ENCODE measurements at places on chromosomes 2 and 18.

DNA sequence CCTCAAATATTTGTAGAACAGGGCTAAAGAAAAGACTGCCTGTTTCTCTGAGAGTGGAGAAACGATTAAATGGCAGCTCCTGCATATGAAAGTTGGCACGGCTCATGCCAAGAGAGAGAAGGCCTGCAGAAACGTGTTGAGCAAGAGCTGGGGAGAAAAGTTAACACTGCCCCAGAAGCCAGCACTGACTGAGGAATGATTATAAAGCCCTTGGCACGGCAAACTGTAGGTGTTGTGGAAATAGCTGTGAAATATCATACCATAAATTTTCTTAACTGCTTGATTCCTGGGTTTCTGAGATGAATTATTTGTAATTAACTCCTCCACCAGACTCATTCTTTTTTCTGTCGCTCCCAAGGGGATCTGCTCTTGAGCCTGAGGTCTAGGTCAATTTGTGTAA, 4.3 kb downstream of the FRZB start:
- DNase-seq, result no peak

DNA sequence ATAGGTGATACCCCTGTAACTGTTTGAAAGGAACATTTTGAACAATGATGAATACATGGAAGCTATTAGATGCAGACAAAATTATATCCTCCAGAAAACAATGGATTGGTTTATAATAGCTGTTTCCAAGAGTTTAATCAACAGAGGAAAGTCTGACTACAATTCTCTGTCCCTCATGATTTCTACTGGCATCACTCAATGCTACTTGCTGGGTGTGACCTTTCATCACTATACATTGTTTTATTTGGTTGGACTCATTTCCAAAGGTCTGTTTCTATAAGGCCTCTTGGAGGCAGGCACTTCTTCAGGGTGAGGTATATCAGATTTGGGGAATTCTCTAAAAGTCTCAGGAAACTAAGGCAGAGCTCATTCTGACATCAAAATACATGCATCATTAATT, 636.1 kb upstream of the SLC8A1 start:
- DNase-seq, result no peak

- no peak for DNase-seq
Measured at GRCh38 chr2:8923183-8923582, 80.3 kb downstream of the MBOAT2 start.

DNA sequence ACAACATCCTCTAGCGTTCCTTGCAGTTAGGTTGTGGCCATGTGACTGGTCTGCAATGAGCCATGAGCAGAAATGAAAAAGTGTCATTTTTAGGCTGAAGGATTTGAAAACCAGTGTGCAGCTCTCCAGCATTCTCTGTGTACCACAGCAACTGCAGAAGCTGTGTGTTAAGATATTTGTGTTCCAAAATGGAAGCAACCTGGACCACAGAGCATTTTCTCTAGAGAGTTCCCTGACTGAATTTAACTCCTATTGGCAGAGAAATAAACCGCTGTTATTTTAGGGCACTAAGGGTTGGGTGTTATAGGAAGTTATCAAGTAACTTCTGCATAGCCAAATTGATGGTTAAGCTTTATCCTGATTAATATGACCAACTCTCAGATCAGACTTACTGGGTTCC, 257.2 kb upstream of the THUMPD2 start:
- no peak for DNase-seq

DNA sequence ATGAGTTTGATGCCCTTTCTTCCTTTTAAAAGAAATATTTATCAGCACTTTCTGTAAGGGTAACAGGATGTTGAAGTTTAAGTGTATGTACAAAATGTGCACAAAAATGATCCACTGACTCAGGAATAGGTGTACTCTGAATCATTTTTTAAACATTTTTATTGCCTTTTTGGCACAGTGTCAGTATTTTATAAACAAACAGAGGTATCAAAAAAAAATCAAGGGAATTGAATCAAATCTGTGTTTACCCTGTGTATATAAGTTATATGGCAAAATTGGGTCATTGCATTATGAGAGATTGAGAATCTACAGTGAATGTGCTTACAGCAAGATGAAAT, 513.9 kb upstream of the NETO1 start:
- DNase-seq, result no peak

- DNase-seq, result no peak
Measured at GRCh38 chr2:85255456-85255812, 72.4 kb downstream of the TGOLN2 start.

DNA sequence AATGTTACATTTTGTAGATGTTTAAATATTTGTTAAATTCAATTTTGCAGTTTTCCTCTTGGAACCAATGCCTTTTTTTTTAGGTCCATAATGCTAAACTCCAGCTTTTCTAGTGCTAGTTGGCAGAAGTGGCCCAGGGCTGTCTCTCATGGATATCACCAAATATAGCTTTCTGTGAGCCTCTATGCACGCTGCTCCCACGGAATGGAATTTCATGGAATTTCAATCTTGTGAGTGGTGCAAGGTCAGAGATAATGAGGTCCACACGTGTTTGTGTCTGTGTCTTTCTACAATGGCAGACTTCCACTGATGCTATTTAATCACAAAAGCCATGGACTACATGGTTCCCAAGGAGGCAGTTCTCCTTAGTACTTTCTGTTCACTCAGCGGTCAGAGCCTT, 191.5 kb upstream of the PARD3B start:
- no peak for DNase-seq

- DNase-seq, result no peak
Measured at GRCh38 chr18:57906852-57907251, 103.7 kb upstream of the ATP8B1 start.

GRCh38 chr2:171547720-171548119, 25.4 kb downstream of the CYBRD1 start:
- DNase-seq, result no peak

GRCh38 chr2:219688560-219689445, 61.4 kb downstream of the SLC4A3 start:
- no peak for DNase-seq

DNA sequence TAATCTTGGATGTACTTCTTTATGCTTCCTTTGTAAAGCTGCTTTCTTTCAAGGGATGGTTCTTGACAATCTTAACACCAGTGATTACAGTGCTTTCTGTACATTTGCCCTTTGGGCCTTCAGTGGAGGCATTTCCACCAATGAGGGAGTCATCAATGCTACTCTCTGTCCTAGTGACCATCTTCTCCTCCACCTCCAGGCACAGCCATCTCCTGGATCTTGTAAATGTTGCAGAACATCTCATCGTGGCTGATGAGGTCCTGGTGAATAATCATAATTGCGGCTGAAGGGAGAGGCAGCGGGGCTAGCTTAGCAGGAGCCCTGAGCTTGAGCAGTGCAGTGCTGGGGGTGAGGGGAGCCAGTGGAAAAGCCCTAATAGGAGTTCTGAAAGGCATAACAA, 32.5 kb downstream of the IDH1 start:
- no peak for DNase-seq

DNA sequence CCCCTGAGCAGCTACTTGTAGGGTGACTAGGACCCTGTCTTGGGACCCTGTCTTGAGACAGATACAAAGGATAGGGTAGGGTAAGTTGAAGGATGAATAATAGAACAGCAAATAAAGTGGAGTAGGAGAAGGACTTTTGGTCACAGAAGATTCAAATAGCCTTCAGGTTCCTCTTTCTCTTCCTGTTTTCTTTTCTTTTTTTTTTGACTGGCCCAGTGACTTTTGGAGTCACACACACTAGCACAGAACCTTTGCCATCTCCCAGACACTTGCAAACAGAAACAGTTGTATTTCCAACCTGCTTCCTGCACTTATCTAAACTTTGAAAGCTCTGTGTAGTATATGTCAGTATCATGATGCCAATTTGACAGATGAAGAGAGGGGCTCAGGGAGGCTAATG, 108.2 kb downstream of the TDRD15 start:
- DNase-seq, result no peak

DNA sequence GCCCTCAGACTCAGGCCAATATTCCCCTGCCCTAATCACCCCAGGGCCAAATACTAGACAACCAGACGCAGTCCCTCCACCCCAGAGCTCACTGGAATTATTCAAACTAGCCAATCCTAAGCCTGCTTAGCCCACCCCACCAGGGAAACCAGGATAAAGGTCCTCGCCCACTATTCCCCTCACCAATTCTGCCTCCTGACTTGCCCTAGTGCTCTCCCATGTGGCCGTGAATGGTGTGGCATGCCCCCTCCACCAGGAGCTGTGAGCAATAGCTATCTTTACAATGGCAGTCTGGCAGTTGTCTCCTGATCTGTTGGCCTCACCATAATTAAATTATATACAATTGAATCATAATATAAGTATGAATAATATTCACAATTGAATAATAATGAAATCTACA, 42.3 kb downstream of the FAM124B start:
- DNase-seq, result peak; percentile 6

- no peak for DNase-seq
Measured at GRCh38 chr2:128970332-128971116, 651.9 kb upstream of the HS6ST1 start.

DNA sequence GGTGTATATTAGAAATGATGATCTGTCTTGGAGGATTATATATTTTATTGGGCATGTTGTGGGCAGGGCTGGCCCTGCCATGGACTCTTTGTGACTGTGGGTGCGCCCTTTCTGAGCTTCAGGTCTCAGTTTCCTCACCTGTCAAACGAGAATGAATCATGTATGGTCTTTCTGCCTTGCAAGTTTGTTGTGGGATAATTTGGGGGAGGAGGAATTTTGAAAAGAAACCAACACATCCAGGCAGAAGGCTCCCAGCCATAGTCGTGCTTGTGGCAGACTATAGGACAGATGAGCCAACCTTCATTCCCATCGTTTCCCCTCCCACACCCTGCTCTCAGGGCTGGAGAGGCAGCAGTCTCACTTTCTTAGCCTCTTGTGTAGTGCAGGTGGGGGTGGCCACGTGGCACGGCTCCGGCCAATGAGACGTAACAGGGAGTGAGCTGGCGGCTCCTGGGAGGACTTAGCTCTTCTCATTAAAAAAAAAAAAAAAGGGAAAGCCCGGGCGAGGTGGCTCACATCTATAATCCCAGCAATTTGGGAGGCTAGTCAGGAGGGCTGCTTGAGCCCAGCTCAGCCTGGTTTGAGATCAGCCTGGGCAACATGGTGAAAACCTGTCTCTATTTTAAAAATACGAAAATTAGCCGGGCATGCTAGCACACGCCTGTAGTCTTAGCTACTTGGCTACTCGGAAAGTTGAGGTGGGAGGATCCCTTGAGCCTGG, 63.1 kb downstream of the RHOB start:
- no peak for DNase-seq

DNA sequence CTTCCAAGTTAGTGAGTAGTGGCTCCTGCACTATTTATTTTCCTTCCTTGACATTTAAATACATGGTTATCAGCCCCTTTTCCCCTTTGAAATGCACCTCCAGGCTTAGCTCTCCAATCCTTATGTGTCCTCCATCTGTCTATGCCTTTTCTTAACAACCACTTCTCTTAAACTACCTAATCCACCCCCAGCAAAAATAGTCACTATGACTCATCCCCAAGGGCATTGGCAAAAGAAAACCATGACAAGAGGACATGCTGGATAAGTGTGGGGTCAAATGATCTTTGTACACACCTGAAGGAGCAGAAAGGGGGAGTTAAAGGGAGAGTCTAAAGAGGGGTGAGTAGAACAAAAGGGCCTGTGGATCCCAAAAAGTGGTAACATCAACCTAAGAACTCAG, 127.2 kb downstream of the ANKRD44 start:
- DNase-seq, result no peak

DNA sequence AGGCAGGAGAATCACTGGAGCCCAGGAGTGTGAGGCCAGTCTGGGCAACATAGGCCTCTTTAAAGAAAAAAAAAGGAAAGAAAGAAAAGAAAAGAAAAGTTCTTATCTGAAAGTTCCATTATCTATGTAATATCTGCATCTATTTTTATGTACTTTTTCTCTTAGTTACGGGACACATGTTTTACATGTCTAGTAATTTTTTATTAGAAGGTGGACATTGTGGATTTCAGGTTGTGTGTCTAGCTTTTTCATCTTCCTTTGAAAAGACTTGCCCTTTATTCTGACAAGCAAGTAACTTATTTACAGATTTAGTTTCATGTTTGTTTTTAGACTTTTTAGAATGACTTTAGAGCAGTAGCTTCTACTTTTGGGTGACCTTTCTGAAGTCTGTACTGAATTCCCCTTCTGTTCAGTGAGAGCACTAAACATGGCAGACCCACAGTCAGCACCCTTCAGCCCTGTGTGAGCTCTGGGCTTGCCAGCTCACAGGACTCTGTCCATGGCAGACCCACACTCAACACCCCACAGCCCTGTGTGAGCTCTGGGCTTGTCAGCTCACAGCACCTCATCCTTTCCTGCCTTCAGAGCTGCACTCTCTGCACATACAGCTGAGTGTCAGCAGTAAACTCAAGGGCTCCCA, 17.5 kb downstream of the TRAPPC12 start:
- no peak for DNase-seq

DNA sequence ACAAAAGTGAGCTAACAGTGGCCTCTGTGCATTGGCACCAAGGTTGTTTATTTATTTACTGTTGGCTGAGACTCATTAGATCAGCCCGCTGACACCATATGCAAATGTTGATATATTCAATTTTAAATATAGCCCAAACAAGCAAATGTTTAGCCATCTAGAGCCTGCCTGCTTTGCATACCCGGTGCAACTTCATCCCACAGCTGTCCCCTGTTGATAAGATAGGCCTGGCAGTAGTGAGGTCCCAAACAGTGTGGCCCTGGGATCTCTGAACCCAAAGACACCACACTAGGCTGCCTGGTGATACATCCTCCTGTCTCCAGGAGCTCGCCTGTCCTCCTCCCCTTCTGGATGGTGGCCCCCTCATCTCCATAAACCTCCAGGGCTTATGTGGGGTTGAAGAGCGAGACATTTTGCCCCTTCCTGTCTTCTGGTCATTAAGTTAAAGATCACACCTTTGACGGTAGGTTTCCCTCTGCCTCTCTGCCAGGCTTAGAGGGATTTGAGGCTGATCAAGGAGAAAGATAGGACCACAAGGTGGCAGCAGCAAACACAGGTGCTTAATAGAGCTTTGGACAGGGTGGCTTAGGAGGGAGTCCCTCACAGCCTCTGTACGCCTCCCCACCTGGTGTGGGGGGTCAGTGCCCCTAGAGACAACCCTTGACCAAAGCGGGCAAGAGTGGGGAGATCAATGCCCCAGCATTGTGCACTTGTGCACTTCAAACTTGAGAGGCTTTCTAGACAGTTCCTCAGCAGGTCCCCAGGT, 23.7 kb upstream of the MYO5B start:
- DNase-seq, result peak; percentile 56

DNA sequence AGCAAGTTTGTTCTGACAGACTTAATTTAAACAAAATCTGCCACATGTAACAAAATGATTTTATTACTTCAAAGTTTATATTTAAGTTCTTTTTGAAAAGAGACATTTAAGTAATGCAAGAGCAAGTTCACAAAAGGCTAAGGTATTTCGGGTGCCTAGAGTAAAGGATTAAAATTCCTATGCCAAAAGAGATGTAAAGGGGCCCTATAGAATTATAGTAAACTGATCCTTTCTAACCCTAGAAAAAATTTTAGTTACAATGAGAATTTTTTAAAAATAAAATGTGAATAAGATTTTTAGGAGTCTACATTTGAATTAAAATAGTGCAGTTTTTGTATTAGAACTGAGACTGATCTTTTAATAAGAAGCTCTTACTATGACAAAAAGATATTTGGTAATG, 147.1 kb downstream of the PLEKHA3 start:
- no peak for DNase-seq
